ENCODE measurements at places on chromosomes 3 and 15. TPM values are rescaled to one million over a fixed set of nuclear protein-coding genes. Genes with fewer than 3 reads are reported as not detected.

Gene MON1A
- 9.6 TPM for total RNA-seq

Gene TRAK1
- 38.1 TPM for total RNA-seq

Gene ATP13A4
- total RNA-seq = not detected

Gene NEO1
- total RNA-seq = 40.9 TPM

Gene ITIH3
- total RNA-seq = 17.8 TPM

Gene MYLK
- total RNA-seq = 405 TPM

Gene CYP11A1
- total RNA-seq = not detected

Gene SIDT1
- not detected for total RNA-seq

Gene DNAJC19
- total RNA-seq = 34.1 TPM

Gene OSTN
- not detected for total RNA-seq

Gene WDR76
- total RNA-seq = 15.3 TPM

Gene HYAL1
- total RNA-seq = 0.65 TPM

Gene TASOR
- total RNA-seq = 62.5 TPM

Gene ZNF860
- 1.5 TPM for total RNA-seq

- DNase-seq = no peak
Measured at GRCh38 chr3:121885386-121885785, 8.8 kb upstream of the SLC15A2 start.

GRCh38 chr3:8560366-8561007 lies 58.9 kb downstream of the LMCD1 start:
- DNase-seq = no peak

GRCh38 chr15:32956006-32956405 lies 238.2 kb downstream of the GREM1 start:
- DNase-seq = no peak

DNA sequence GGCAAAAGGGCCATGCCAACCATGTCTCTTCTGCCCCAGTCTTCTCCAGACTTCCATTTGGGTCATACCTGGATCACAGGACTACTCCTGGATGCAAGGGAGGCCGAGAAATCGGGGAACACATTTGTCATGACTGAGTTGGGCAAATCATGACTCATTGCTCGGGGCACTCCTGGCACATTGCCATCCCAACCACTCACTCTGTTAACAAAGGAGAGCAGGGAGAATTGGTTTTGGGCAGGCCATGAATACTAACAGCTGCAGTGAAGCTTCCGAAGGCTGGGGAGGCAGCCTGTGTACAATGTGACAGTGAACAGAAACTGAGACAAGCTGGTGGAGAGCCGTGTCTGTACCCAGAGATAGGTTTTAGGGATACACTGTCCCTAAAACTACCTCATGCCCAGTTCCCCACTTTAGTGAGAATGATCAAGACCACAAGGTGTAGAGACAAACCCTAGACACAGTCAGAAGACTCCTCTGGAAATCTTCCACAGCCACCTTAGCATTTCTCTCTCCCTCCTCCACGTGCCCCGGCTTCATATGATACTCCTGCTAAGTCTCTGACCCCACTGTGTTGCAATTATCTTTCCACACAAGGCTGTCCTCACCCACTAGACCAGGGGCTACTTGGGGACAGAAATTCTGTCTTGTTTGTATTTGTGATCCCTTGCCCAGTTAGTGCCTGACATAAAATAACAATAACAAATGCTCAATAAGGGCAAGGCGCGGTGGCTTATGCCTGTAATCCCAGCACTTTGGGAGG lies 10.5 kb upstream of the BUB1B start:
- DNase-seq = no peak

DNA sequence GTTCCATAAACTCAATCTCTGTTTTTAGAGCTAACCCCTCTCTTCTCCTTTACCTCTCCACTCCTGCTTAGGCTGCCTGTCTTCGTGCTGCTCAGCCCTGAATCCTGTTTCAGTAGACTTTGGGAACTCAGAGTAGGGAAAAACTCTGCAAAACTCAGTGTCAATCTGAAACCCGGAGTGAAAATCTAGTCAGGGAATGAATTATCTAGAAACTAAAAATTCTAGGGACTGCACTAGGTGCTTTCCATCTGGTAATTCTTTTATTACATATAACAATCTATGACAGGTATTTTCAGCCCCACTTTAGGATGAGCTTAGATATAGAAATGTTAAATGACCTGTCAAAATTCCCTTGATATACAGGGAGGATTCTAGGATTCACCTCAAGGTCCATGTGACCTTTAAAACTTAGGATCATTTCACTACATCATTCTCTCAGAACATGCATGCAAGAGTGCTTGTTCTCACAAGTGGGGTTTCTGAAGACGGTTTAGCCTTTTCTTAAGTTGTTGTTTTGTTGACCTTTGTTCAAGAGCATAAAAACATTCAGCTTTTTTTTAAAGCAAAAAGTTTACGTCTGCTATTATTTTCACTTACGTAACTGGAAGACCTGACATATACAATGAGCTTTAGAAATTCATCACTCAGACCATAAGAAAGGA lies 108.2 kb upstream of the MBNL1 start:
- no peak for DNase-seq

GRCh38 chr15:37149146-37149545 lies 48.8 kb upstream of the MEIS2 start:
- DNase-seq = no peak

GRCh38 chr15:58931987-58932588 lies 1.4 kb downstream of the SLTM start:
- DNase-seq = no peak

GRCh38 chr3:111616417-111617105 lies 21.4 kb upstream of the ZBED2 start:
- DNase-seq = peak; percentile 75

DNA sequence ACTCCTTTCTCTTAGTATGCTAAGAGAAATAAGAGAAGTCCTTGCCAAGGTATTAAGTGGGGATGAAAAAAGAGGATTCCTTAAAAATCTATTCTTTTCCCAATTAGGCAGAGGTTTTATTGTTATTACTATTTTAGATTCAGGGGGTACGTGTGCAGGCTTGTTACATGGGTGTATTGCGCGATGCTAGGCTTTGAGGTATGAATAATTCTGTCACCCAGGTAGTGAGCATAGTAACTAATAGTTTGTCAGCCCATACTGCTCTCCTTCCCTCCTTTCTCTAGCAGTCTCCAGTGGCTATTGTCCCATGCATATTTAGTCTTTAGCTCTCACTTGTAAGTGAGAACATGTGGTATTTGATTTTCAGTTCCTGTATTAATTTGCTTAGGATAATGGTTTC lies 83.9 kb downstream of the LEKR1 start:
- no peak for DNase-seq

DNA sequence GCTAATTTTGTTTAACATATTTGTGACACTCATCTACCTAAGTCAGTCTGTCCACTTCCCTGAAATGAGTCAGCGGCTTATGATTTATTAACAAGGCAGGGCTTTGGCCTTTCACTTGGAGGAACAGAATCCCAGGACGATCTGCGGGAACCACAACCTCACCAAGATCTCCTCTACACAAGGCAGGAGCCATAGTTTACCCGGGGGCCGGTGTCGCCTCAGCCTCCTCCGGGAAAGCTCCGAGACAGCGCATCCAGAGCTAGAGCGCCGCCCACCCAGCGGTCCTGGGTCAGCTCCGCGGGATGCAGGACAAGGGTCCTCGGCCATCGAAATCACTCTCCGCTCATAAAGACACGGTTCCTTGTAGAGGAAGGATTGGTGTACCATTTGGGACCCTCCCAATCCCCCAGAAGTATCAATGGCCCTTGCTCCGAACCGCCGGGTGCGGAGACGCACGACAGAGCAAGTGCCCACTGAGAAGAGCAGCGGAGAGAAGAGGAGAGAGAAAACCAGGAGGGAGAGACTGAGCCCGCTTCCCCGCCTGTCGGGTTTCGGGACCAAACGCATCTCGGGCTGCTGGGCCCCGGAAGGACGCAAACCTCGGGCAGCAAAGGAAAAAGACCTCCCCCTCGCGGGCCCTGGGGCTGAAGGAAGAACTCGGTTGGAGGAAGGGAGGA lies 13.1 kb upstream of the ALCAM start:
- DNase-seq = no peak

DNA sequence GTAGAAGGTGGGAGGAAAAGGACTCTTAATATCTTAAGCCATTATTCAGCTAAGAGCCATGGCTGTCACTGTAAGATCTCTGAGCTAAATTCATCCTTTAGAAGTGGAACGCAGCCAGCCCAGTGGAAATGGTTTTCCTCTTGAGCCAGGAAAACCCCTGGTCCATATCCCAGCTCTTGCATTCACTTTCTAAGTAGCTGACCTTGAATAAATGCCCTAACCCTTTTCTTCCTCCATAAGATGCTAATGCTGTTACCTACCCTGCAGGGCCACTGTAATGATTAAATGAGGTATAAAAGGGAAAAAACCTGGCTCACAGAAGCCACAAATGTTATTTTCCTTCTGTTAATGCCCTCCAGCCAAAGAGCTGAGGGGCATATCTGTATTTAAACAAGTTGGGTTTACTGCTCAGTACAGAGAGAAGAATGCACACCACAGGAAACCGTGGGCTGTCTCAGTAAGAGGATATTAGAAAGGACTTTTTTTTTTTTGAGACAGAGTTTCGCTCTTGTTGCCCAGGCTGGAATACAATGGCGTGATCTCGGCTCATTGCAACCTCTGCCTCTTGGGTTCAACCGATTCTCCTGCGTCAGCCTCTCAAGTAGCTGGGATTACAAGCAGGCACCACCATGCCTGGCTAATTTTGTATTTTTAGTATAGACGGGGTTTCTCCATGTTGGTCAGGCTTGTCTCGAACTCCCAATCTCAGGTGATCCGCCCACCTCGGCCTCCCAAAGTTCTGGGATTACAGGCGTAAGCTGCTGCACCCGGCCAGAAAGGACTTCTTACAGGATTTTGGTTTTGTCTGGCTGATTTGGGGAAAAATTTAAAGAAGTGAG lies 6.8 kb downstream of the UBL7 start:
- no peak for DNase-seq

GRCh38 chr3:88180398-88180999 lies 30.7 kb downstream of the C3orf38 start:
- no peak for DNase-seq

DNA sequence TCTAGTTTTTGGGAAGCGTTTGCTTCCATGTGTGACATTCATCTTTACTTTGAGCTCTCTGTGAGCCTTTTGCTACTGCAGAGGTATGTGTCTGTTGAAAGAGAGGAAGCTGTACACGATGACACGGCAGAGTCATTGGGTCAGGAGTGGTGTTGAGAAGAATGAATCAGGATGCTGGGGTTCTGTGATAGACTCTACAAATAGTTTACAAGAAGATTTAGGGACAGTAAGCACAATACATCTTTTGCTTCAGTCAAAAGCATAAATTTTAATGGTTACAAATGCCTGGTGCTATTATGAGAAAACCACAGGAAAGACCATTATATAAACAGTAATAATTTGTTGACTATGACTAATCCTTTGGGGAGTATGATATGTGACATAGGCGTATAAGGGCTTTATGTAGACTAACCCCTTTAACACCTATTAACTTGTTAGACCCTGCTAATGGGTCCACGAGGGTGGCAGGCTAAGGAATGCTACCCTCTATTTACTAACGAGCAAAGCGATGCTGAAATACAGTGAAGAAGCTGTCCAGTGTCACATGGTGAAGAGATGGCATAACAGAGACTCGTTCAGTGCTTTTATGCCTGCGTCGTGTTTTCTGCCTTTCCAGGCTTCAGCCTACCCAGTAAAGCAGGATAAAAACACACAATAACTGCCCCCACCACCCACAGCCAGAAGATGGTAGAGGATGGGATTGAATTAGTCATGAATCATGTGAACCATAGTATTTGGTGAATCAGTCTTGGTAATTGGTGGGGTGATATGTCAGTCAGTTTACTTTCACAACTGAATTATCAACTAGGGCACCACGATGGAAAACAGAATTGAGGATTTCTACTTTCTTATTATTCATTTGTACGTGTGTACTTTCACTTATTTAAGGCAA lies 118.8 kb downstream of the LPP start:
- no peak for DNase-seq

DNA sequence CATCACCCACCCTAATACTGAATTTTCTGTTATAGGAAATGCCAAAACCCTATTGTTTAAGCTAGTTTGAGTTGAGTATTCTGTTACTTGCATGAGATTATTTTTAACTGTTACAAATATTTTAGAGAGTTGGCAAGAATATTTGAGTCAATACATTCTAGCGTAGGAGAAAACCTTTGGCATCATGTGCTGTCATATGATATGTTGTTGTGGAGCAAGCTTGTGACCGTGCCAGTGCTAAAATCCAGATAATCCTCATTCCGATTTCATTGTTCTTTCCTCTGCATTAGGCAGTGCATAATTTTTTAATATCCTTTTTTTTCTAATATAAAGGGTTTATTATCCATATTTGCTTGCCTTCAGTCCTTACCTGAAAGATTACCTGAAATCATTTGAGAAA lies 168.0 kb upstream of the GMNC start:
- DNase-seq = no peak

- no peak for DNase-seq
Measured at GRCh38 chr15:39585389-39585841, 4.5 kb downstream of the THBS1 start.

DNA sequence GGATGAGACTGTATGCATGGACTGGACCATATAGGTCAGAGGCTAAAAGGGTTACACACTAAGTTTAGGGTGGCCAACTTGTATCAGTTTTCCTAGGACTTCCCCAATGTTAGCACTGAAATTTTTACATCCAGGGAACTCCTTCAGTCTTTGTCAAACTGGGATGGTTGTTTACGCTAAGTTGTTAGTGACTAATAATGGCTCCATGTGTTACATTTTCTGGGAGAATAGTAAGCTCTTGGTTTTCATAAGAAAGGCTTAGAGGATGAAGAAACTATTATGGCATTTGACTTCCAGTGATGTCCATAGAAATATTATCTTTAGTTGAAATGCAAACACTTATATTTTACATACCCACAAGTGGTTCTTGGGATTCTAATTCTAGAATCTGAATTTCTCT lies 57.9 kb upstream of the ST3GAL6 start:
- no peak for DNase-seq

GRCh38 chr3:125185805-125186204 lies 26.7 kb downstream of the SLC12A8 start:
- DNase-seq = no peak
